Smooth muscle cell of bladder (primary cell): ENCODE measurements at places on chromosomes 6 and 20. TPM values are rescaled to one million over a fixed set of nuclear protein-coding genes. Genes with fewer than 3 reads are reported as not detected.

The UBD gene
- total RNA-seq, result not detected in 2 replicates

The RCAN2 gene
- total RNA-seq, result 3.7 and 4.2 TPM in 2 replicates

The HLA-F gene
- 2.6 and 8.0 TPM in 2 replicates for total RNA-seq

The ZSCAN26 gene
- 9.1 and 12.3 TPM in 2 replicates for total RNA-seq

The LY86 gene
- total RNA-seq, result not detected in 2 replicates

The HLA-DQB2 gene
- not detected in 2 replicates for total RNA-seq

The TXLNB gene
- total RNA-seq, result 0.46 and 1.00 TPM in 2 replicates

The FAM184A gene
- total RNA-seq, result 0.43 and 0.46 TPM in 2 replicates

The HSPA1L gene
- total RNA-seq, result 1.7 and 1.9 TPM in 2 replicates

The ATP6V1G2 gene
- total RNA-seq, result 4.8 and 5.0 TPM in 2 replicates

The OPRM1 gene
- total RNA-seq, result not detected in 2 replicates

The WFDC13 gene
- total RNA-seq, result not detected in 2 replicates

The MC3R gene
- not detected in 2 replicates for total RNA-seq
